Stimulated activated CD8-positive, alpha-beta memory T cell treated with anti-CD3 and anti-CD28 coated beads, Interleukin-7, amount 100 ng/mL, for 24 hours (primary cell): ENCODE measurements at places on chromosomes 4 and X.

GRCh38 chr4:140237616-140238350 lies 83.8 kb upstream of the MAML3 start:
- DNase-seq: no peak

GRCh38 chr4:185755451-185755850 lies 56.5 kb downstream of the SORBS2 start:
- no peak for DNase-seq

DNA sequence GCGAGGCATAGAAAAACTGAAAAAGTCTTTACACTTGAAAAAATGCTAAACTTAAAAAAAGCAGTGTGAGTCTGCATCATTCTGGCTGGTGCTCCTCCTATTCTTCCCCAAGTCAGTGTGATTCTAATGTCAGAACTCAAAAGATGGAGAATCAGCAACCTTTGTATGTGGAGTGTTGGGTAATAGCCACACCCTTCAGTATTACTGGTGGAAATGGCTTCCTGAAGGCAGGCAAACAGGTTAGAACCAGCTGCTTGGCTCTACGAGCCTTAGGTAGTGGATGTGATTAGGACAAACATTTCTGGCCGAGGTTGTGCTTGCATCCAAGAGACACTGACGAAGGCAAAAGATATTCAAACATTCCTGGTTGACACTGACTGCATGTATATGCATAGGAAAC lies 353.4 kb upstream of the TACR3 start:
- no peak for DNase-seq

DNA sequence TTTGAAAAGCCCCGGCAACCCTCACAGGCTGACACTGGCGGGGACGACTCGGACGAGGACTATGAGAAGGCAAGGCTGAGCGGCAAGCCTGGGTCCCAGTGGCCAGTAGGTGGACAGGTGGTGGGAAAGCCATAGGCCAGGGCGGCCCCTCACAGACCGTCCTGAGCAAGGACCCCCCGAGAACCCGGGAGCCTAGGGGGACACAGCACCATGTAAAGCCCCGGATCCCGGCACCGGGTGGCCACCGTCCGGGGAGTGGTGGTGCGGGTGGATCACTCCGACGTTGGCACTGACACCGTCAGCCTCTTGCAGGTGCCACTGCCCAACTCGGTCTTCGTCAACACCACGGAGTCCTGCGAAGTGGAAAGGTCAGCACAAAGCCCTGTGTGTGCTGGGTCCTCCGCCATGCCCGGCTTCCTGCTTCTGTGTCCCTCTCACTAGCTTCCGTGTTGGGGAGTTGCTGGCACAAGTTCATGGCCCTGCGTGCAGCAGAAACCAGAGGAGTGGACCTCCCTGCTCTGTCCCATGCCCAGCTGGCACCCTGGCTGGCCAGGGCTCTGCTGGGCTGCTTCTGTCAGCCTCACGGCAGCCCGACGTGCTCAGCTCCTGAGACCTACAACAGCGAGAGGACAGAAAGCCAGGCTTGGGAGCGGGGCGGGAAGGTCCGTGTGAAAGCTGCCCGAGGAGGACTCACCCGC lies 11.9 kb upstream of the ADD1 start:
- no peak for DNase-seq

- DNase-seq: no peak
Observed at GRCh38 chrX:120136840-120137239, 21.1 kb upstream of the RHOXF1 start.

DNA sequence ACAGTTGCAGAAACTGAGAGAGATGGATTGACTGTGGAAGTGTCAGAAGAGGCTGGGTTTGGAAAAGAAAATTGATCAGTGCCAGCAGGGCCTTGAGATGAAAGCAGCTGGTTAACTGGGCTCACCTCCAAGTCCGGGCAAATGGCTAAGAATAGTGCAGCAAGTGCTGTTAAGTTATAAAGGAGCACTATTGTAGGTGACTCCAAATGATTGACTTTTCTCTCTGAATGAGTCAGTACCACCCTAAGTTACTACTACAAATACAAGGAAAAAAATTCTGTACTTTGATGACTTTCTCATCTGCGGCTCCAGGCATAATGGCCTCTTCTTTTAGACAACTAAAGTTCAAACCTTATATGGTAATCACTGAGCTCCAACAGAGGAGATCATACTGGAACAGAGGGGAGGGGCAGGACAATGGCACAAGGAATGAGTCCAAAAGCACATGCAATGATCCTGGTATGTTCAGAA lies 733.4 kb upstream of the INTU start:
- no peak for DNase-seq

DNA sequence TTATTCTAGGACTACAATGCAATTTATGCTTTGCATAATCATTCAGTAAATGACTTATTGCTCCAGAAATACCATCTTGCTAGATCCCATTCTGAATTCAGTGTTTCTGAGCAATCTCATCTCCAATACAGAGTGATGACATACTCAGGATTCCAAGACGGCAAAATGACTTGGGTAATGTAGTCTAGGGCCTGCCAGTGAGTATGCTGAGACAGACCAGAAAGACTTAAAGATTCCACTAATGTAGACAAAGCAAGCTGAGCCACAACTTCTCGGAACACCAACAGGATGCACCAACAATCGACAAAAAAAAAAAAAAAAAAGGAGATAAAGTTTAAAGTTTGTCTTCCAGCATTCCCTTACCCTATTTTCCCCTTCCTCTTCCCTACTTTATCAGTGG lies 919 bp upstream of the SEC24B start:
- DNase-seq: no peak
